ENCODE measurements at places on chromosomes 13 and 19. TPM values are rescaled to one million over a fixed set of nuclear protein-coding genes. Genes with fewer than 3 reads are reported as not detected.

The PINLYP gene
- 0.38 TPM for total RNA-seq

The CEACAM4 gene
- not detected for total RNA-seq

The CERS1 gene
- total RNA-seq: 5.3 TPM

The KLF1 gene
- total RNA-seq: not detected

The SYCN gene
- total RNA-seq: not detected
